Kidney (tissue), 22 donors: ENCODE measurements at places on chromosomes 4 and X. TPM values are rescaled to one million over a fixed set of nuclear protein-coding genes. Genes with fewer than 3 reads are reported as not detected.

Gene LGI2
- 7.5 TPM for total RNA-seq

Gene MFAP3L
- total RNA-seq = 35.1 TPM

Gene IL13RA1
- 79.8 TPM for total RNA-seq

Gene GPM6B
- 16.0 TPM for total RNA-seq

Gene F9
- not detected for total RNA-seq

Gene SMIM20
- total RNA-seq = 23.8 TPM

Gene BGN
- total RNA-seq = 164 TPM

Gene SMR3B
- not detected for total RNA-seq

Gene MAML3
- total RNA-seq = 10.4 TPM

Gene SPARCL1
- total RNA-seq = 322 TPM

Gene PAGE5
- total RNA-seq = not detected

Gene GRIA3
- total RNA-seq = 1.4 TPM

Gene CASP6
- 21.6 TPM for total RNA-seq
